Amygdala (tissue), 56 donors: ENCODE measurements at places on chromosomes 3 and 15.

- peak; percentile 19 for DNase-seq
These were observed 99.6 kb downstream of the FNDC3B start for GRCh38 chr3:172138792-172139507.

DNA sequence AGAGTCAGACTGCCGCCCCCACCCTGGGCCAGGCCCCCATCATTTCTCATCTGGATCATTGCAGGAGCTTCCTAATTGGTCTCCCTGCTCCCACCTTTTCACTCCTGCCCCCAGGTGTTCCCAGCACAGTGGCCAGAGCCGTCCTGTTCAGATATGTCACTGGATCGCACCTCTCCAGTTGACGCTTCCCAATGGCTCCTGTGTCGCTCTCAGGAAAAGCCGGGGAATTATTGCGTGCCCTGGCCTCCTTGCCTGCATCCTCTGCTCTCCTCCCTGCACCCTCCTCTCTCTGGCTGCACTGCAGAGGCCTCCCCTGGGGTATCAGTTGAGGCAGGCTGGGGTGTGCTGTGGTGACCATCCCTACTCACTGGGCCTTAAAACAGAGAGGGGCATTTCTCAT lies 25.5 kb upstream of the CYP11A1 start:
- no peak for DNase-seq

GRCh38 chr3:23594894-23595670 lies 210.7 kb upstream of the UBE2E1 start:
- DNase-seq, result no peak

- no peak for DNase-seq
These were observed 128.6 kb upstream of the DLG1 start for GRCh38 chr3:197427021-197427420.

- DNase-seq, result no peak
These were observed 49.6 kb downstream of the WDR72 start for GRCh38 chr15:53709821-53710220.

DNA sequence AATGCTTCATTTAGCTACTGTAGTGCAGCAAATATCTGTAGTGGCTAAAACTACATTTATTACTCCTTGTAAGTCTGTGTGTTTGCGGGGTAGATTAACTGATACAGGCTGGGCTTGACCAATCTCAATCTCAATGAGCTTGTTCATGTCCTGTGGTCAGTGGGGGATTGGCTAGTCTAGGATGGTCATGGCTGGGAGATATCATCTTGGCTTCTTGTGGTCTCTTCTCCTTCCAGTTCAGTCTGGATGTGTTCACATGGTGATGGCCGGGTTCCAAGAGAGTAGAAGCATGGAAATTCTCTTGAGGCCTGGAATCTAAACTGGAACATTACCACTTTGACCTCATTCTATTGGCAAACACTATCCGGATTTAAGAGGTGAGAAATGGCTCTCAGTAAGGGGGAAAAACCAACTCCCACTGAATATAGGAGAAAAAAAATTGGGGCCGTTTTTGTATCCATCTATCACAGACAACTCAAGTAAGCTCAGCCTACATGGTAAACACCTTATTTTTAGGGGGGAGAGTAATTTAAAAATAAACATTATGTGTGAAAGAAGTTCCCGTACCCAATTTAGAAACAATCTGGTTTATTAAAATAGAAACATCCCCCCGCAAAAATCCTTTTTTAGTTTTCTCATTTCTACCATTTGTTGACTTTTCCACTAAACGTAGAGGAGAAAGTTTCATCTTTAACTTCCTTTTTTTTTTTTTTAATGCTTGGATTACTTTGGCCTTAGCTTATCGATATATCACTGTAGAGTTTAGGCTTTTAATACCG lies 284.9 kb upstream of the TBC1D5 start:
- no peak for DNase-seq

DNA sequence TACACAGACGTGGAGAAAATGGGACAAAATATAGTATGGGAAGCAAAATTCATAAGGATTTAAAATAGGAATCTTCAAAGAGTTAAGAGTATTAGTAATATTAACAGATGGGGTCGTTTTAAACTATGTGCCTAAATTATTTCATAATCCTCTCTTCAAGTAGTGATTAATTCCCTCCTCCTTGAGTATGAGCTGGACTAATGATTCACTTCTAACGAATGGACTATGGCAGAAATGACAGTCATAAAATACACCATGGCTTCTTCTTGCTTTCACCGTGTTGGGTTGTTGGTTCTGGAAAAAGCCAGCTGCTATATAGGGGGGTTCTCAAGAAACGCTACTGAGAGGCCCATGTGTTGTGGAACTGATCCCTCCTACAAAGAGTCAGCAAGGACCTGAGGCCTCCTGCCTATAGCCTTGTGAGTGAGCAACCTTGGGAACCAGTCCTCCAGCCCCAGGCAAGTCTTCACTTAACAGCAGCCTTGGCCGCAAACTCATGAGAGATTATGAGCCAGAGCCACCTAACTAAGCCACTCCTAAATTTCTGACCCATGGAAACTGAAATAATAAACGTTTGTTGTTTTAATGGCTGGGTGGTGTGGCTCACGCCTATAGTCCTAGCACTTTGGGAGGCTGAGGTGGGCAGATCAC lies 64.8 kb upstream of the ABHD2 start:
- DNase-seq, result no peak

DNA sequence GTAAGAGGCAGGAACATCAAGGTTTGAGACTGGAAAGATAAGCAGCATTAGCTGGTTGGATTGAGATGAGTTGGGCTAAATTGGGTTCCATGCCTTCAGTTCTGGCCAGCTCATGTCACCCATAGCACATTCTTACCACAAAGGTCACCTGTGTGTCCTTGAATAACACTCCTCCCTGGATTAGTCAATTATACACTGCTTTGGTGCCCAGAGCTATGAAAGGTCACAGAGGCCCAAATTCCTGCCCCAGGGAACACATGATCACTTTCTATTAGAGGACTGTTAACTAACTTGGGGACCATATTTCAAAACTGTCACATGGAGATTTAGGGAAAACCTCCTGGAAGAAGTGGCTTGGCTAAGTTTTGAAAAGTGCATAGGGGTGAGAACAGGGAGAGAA lies 40.1 kb upstream of the XCR1 start:
- DNase-seq, result no peak

DNA sequence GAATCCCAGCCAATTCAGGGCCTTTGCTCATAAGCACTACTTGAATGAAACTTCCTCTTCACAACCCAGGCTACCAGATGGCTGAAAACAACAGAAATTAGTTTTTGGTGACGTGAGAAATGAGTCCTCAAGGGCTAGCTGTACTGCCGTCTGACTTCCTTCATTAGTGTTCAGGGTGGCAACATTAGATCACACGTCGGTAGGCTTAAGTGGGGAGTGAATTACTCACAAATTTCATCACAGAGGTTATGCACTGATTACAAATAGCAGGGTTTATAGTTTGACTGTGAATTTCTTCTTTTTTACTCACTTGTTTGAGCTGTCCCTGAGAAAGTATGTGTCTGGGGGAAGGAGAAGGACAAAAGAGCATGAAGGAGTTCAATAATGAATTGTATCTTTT lies 397.2 kb downstream of the GAP43 start:
- no peak for DNase-seq

GRCh38 chr15:45287390-45287956 lies 35.4 kb downstream of the SLC28A2 start:
- no peak for DNase-seq

- no peak for DNase-seq
These were observed 91.8 kb upstream of the ALDH1A3 start for GRCh38 chr15:100787567-100788417.
